ENCODE measurements at places on chromosomes 3 and 15. TPM values are rescaled to one million over a fixed set of nuclear protein-coding genes. Genes with fewer than 3 reads are reported as not detected.

The ANP32A gene
- 129 TPM for total RNA-seq

The RNU5B-1 gene
- total RNA-seq = 47.6 TPM

The ATP8B4 gene
- 9.0 TPM for total RNA-seq

The MCF2L2 gene
- total RNA-seq = 0.62 TPM

The SLC27A2 gene
- 2.9 TPM for total RNA-seq

The RFX7 gene
- total RNA-seq = 17.2 TPM

The IQCF5 gene
- not detected for total RNA-seq

GRCh38 chr15:90382320-90382719 lies 5.7 kb upstream of the IQGAP1 start:
- no peak for DNase-seq

DNA sequence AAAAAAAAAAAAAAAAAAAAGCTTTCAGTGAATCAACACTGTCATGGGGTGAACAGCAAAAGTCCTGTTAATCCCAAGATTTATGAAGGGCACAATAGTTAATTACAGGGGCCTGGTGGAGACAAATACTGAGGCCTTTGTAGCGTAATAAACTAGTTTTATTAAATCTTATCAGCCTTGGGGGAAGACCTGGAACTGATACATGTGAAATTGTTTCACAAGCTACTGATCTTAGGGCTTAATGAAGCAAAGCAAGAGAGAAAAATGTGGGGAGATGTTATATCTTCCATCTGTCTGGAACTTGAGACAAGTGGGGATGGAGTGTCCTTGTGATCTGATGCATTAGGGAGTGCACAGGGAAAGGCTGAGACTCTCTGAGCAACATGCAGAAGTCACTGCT lies 47.9 kb upstream of the OSBPL11 start:
- no peak for DNase-seq

DNA sequence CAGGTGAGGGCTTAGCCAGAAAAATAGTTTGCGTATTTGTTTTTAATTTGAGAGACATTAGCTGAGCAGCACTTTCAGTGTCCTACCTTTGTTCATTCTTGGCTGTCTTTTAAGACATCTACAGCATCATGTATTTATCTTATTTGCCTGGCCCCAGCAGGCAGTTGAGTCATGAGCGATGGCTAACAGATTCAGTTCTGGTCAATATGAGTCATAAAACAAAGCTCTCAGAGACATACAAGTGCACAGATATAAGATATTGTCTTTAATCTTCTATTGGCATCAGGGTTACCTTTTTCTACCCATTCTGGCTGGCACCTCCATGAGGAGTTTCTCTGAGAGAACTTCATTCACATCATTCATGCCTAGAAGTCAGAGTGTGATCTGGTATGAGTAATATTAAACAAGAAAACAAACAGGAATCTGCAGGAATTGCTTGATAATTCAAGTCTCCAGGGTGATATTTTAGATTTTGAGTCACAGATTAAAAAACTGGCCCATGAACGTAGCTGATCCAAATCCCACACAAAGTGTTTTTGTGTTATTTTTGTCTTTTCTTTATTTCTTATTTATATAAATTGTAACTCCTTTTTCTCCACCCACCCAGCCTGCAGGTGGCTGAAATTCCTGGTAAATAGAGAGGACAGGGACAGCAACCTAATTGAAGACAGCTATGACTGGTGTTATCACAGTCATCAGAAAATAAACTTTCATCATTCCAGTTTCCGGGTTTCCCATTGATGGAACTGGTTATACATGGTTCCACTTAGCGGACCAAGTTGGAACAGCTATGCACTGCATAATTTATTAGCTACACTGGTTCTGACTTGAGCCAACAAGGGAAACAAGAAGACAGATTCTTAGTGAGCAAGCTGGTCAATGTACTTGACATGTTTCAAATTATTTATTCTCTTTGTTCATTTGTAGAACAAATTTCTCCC lies 47.3 kb downstream of the PLSCR2 start:
- no peak for DNase-seq

DNA sequence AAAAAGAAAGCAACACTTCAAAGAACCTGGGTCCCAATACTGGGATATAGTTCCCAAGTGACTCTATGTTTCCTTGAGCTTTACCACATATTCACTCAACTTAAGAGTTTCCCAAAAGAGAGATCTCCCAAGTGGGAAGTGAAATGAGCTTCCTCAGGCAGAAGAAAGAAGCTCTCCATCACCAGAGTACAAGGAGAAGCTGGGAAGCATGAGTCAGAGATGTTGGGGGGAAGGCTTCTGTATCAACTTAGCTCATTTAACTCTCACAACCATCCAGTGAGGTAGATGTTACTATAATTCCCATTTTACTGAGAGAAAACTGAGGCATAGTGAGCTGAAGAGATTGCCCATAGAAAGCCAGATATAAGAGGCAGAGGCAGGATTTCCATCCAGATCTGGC lies 47.0 kb upstream of the TRIM42 start:
- DNase-seq = no peak

GRCh38 chr3:110123946-110124345 lies 786.6 kb upstream of the DPPA4 start:
- no peak for DNase-seq

- no peak for DNase-seq
Measured at GRCh38 chr3:169449012-169449411, 214.5 kb downstream of the MECOM start.

- DNase-seq = no peak
Measured at GRCh38 chr3:31571325-31571724, 38.6 kb downstream of the STT3B start.

- no peak for DNase-seq
Measured at GRCh38 chr3:54994111-54994513, 66.3 kb upstream of the LRTM1 start.

DNA sequence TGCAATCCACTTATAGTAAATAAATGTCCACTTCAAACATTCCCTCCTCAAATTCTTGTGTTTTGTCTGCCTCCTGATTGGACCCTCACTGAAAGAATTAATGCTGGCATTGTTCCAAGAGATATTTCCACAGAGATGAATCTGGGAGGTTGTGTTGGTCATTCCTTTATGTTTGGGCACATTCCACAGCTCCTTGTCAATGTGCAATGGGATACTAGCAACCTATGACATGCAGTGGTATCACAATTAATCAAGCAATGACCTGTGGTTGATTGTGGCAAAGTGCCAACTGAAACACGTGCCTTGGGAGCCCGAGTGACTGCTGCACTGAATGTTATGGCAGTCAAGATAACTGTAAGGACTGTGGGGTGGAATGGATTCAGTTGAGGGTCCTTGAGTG lies 55.0 kb upstream of the SNRPN start:
- DNase-seq = no peak

- DNase-seq = no peak
Measured at GRCh38 chr15:76289582-76289981, 21.7 kb downstream of the ETFA start.

DNA sequence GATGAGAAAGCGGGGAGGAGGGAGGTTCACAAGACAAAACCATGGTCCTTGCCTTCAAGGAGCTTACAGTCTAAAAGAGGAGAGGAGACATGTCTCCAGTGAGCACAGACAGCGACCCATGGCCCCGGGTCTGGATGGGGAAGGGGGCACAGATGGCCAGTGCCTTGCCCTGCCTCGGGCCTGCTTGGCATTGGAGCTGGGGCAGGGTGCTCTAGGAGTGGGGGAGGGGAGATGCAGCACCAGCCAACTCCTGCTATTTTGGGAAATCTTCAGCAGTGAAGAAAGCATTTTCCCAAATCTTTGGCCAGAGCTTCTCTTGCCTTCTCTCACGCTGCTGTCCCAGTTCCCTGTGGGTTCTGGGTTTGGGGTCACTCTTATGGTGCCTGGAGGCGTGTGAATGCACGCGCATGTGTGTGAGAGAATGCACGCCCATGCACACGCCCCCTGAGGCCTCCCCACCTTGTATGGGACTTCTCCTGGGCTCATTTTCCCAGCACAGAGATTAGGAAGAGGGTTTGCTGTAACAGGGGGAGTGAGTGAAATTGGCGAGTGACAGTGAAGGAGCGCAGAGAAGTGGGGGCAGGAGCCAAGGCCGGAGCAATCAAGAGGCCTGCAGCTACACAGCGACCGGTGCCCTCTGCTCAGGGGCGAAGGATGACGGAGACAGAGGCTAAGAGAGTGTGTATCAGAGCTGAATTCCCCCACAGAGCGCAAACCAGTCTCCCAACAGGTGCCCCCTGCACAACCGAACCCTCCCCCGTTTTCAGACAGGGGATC lies 71.5 kb downstream of the SEMA5B start:
- DNase-seq = no peak

DNA sequence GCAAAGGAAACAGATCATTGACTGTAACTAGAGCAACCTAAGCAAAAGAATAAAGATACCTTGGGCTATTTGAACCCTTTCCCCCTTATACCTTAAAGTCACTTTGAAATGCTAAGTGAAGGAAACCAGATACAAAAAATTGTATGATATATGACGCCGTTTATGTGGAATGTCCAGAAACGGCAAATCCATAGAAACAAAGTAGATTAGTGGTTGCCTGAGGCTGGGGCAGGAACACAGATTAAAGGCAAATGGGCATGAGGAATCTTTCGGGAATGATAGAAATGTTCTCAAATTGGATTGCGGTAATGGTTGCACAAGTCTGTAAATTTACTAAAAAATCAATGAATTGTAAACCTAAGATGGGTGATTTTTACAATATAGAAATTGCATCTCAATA lies 160.1 kb upstream of the CCDC54 start:
- no peak for DNase-seq

DNA sequence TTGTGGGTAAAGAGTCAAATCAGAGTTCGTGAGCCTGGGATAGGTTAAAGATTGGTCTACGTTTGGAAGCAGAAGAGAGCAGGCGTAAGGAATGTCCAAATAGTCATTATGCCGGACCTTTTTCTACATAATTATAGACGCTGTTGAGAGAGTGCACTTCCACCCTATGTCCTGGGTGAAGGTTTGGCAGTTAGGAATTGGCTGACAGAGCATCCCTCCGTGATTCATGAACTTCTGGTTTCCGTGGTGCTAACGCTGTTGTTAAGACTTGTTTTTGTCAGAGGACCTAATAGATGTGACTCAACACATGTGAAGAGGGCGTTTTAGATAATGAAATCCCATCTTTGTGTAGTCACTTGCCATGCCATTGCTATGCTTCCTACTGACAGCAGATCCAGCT lies 1.1 kb downstream of the EAF1 start:
- DNase-seq = no peak

- no peak for DNase-seq
Measured at GRCh38 chr15:38208206-38208605, 44.4 kb upstream of the SPRED1 start.

- DNase-seq = no peak
Measured at GRCh38 chr3:143171141-143171980, 51.8 kb downstream of the CHST2 start.

DNA sequence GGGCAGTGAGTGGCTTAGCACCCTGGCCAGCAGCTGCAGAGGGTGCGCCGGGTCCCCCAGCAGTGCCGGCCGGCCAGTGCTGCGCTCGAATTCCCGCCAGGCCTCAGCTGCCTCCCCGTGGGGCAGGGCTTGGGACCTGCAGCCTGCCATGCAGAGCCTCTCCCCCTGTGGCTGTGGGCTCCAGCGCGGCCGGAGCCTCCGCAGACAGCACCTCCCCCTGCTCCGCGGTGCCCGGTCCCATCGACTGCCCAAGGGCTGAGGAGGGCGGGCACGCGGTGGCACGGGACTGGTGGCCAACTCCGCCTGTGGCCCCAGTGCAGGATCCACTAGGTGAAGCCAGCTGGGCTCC lies 386.3 kb downstream of the CNTN4 start:
- no peak for DNase-seq

GRCh38 chr3:113775516-113775915 lies 28.7 kb downstream of the ATP6V1A start:
- no peak for DNase-seq

- DNase-seq = no peak
Measured at GRCh38 chr15:59001946-59002345, 14.5 kb downstream of the RNF111 start.

GRCh38 chr3:178100908-178101307 lies 435.3 kb upstream of the KCNMB2 start:
- no peak for DNase-seq

- no peak for DNase-seq
Measured at GRCh38 chr3:132629928-132630327, 29.7 kb downstream of the ACAD11 start.

GRCh38 chr3:23550402-23550801 lies 255.4 kb upstream of the UBE2E1 start:
- DNase-seq = no peak

GRCh38 chr3:71194785-71195184 lies 388.7 kb downstream of the FOXP1 start:
- DNase-seq = no peak

DNA sequence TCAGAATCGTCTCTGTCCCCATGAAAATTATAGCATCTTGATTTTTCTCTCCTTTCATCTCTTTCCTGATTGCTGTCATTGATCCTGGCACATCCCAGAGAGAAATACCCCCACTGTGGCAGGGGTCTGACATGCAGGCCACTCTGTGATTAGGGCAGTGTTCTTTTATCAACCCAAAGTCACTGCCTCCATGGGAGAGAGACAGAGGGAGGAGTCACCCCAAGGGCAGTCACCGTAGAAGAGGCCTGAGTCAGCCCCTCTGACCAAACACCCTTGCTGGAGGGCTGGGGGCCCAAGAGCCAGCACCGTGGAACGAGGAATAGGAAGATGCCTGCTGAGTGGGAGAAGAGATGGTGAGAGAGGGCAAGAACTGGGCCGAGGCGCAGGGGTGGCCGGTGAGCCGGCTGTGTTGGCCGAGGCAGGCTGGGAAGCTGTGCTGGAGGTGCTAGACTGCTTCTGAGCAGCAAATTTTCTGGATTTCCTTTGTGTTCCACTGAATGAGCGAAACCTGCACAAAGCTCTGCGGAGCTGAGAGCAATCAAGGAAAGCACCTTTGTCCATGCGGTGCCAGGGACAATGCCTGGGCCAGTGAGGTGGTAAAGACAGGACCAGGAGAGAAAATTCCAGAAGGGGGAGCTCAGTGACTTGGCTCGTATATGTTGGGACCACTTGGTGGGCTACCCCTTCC lies 103.8 kb downstream of the ADCY5 start:
- no peak for DNase-seq

DNA sequence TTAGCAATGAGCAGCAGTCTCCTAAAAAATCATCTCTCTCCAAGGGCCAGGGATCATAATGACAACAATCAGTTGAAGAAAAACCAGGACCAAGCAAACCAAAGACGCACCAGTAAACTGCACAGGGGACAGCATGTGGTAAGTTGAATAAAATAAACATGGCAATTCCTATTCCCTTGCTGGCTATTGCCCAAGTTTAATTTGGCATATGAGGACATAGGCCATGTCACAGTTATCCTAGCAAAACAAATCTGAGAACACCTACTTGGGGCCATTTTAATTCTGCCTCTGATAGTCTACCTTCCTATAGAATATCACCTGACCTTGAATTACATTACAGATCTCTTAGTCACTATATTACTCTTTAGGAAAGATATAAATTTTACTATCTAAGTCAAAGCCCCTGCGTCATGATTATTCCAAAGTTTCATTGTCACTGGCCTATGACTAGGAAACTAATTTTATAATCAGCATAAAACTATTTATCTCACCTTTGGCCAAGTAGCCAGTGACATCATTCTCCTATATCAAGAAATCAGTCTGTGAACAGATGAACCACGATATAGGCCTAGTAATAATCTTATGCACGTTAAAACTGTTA lies 23.0 kb downstream of the AP3S2 start:
- no peak for DNase-seq

- no peak for DNase-seq
Measured at GRCh38 chr3:126451511-126451910, 24.2 kb downstream of the ZXDC start.

- DNase-seq = no peak
Measured at GRCh38 chr3:148066802-148067201, 630.9 kb upstream of the AGTR1 start.

Measured in lower lobe of right lung (tissue), 2 donors.